ENCODE measurements at places on chromosomes 3 and 15. TPM values are rescaled to one million over a fixed set of nuclear protein-coding genes. Genes with fewer than 3 reads are reported as not detected.

The GHSR gene
- 0.31 TPM for total RNA-seq

The TM6SF1 gene
- 3.0 TPM for total RNA-seq

DNA sequence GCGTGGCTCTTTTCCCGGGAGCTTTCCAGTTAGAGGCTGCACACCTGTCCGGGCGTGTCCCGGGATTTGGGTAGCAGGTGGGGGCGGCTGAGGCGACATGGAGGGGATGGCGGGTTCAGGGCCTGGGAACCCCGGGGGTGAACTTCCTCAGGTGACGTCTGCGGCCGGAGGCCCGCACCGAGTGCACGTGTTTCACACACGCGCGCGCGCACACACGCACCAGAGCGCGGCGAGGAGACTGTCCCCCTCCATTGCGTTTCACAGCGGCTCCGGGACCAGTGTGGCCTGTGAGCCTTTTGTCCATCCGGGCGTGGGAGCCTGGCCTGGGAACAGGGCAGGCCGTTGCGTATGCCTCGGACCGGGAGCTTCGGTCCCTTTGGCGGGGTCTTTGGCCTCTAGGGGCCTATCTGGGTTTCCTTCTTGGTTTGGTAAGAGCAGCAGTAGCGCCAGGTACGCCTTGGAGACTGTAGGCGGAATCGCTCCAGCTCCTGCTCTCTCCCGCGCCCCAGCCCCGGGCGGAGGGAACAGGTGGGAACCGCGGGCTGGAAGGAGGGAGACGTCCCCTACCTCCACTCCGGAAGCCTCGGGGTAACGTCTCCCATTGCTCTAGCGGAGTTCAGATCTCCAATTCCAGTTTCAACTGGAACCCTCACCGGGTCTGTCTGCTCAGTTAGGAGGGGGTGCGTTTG, 220.0 kb downstream of the MEIS2 start:
- DNase-seq: no peak

DNA sequence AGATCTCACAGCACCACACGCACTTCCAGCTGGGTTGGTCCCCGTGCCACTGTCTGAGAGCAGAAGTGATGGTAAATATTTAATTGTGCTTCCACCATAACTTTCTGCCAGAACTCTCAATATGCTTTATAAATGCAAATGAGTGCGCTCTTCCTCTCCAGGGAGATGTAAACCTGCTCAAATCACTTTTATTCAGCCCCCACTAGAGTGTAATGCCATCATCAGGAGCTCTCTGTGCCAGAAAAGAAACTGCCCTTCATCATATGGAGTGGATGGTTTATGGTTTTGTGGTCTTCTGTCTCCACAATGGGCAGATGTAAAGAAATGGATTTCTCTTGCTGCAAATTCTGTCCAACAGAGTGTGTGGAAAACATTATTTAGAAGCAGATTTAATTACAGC, 127.0 kb downstream of the EPHB1 start:
- DNase-seq: no peak

GRCh38 chr15:64464276-64465005, 4.1 kb downstream of the ZNF609 start:
- no peak for DNase-seq

- no peak for DNase-seq
Observed at GRCh38 chr3:167350245-167350862, 29.7 kb downstream of the ZBBX start.

- no peak for DNase-seq
Observed at GRCh38 chr3:22959593-22959992, 243.5 kb upstream of the UBE2E2 start.
